Fibroblast of the conjunctiva (primary cell): ENCODE measurements at places on chromosomes 4 and X.

- DNase-seq: no peak
Measured at GRCh38 chr4:108053251-108053711, 63.6 kb downstream of the HADH start.

GRCh38 chr4:13653766-13654161 is 26.2 kb upstream of the BOD1L1 start:
- DNase-seq: no peak

- DNase-seq: peak; percentile 12
Measured at GRCh38 chr4:106676173-106676921, 307.8 kb upstream of the GIMD1 start.

DNA sequence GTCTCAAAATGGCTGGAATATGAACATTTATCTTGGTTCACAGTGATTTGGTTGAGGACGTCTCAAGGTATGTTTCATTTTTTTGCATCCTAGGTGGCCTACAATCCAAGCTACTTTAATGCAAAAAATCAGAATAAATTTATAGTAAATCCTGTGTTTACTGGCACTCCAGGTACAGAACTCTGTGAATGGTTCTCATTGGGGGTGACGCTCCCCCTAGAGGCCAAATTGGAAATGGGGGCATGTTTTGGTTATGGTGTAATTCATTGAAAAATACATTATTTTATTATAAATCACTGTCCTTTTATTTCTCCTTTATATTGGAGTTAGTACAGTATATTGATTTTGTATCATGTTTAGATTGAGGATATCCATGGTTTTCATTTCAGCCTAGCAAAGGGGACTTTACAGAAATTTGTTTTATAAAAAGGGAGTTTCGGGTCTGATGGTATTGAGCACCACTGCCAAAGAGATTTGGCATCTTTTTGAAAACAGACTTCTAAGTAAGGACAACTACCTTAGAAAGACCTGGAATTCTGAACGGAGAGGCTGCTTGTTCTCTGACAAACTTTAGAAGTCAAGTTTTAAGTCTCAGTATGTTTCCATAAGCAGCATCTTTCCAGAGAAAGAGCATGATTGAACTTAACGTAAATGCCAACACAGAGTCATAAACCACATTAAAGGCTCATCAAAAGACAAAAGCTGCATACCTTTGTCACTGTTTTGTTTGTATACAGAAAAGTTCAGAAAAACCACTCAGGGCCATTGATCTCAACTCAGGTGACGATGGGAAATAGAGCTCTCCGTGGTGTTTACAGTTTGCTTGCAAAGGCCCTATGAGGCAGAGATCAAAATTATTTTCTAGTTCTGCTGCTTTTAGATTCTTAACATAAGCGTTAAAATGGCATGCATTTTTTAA is 19.4 kb downstream of the MTM1 start:
- DNase-seq: peak; percentile 6

DNA sequence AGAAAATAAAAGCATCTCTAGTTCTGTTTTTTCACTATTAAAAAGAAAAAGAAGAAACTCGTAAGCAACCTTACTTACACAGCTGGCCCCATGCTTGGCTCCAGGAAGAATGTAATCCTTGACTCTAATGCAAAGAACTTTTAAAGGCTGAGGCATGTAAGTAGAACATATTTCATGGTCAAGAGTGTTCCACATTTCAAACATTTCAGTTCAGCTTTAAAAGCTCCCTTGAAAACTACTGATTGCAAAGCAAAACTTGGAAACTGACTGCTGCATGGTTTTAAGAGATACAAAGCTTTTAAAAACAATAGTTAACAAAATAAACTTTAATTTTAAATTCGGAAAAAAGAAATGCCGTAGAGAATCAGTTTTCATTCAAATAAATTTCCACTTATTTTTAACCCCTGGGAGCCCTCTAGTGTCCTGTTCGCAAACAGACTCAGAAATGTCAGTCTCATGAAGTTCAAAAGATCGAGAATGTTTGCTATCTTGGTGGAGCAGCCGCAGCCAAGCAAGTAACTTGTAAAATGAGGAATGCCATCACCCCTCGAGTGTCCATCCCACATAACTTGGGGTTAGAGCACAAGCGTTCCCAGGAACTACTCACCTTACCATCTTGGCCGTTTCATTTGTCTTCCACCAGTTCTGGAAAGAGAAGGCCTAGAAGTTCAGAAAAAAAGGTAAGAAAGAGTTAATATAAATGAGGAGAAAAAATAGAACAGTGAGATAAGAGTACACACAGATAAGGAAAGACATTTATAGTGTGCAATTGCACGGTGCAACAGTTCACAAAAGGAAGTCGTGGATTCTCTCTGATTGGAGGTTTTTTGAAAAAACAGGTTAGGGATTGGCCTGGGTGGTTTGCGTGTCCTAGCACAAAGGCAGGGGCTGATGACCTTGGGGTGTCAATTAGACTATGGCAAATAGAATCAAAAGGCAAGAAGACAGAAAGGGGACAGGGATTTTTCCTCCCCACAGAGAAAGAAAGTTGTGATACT is at the start of gene GASK1B:
GASK1B (minus strand) TSS at position 765 of the 998 bp plus-strand sequence. CDS start 1,650 bp downstream, outside the sequence.
- DNase-seq: peak; percentile 42

DNA sequence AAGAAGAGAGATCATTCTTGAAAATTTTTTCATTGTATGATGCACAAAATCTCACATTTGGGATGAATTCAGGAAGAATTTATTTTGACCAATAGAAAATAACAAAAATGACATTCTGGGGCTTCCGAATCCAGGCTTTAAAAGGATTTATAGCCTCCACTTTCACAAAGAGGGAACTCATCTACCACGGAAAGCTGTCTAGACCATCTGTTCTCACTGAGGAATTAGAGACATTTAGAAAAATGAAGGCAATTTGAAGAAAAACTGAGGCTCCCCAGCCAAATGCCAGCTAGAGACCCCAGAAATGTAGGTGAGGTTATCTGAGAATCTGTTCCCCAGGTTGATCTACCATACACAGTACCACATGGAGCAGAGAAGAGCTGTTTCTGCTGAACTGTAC is 464.3 kb downstream of the TMA16 start:
- no peak for DNase-seq

DNA sequence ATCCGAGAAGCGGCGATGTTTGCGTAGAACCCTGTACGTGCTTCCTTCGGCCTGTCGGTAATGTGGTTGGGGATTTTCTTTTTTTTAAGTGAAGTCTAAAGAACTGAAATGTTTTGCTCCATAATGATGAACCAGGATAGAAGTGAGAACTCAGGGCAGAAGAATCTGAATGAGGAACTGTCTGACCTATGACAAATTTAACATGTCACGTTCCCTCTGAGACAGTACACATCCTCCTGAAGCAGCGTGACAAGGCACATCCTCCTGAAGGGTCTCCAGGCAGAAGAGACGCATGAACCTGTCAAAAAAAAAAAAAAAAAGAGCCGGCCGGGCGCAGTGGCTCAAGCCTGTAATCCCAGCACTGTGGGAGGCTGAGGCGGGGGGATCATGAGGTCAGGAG is 6.2 kb downstream of the CSF2RA start:
- no peak for DNase-seq

DNA sequence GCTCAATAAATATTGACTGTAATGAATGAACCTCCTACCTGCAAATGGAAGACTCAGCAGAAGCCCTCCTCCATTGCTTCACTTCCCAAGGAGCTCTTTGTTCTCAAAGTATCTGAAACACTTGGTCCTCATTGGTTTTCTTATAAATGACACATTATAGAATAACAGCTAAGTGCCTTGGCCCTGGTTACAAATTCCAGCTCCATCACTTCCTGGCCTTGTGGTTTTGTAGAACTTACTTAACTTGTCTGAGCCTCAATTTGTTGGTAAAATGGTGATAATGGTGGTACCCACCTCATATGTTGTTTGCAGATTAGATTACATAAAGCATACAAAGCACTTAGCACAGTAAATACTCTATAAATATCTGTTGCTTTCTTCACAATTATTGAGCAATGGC is 25.2 kb upstream of the SMIM20 start:
- no peak for DNase-seq

- no peak for DNase-seq
Measured at GRCh38 chrX:17606231-17606630, 131.1 kb upstream of the SCML1 start.

GRCh38 chr4:46554760-46555465 is 165.0 kb upstream of the GABRA2 start:
- DNase-seq: no peak

DNA sequence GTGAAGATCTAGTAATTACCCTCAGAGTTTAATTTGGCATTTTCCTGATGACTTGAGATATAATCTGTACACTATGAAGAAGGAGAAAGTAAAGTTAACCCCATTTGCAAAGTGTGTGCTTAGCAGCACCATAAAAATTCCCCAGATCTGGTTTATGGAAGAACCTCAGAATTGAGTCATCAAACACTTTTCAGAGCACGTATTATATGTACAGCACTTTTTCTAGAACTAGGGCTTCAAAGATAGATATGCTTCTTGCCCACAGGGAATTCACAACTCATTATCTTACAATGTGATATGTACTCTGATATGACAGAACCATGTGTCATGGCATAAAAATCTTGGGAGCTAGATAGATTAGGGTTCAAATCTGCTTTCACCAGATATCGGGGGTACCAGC is 150.9 kb downstream of the SLC10A7 start:
- no peak for DNase-seq

GRCh38 chrX:154378059-154378798 is 866 bp upstream of the EMD start:
- no peak for DNase-seq

DNA sequence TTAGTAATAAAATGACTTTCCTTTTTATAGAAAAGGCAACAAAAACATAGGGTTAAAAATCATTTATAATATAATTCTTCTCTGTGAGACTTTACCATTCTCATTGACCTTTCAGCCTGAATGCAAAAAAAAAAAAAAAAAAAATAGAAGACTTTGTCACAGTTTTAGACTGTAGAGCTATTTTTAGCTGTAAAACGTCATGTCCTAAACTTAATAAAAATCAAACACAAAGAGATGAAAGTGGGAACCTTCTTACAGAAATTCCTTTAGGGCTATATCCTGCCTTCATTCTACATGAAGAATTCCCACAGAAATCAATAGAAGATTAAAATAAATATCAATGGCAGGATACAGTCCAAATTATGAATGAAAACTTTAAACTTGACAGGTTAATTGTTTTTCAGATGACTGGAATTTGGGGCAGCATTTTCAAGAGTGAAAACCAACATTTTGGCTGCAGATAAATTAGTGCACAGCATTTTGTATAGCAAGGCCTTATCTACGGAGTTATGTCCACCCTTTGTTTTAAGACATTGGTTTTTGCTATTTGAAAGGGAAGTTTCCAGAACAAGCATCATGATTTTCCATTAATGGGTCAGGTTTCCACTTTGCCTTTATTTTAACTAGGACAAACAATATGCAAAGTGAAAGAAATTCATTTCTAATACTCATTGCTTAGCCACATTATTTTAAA is 219.5 kb downstream of the SPCS3 start:
- no peak for DNase-seq

GRCh38 chr4:143437937-143438336 is 75.6 kb upstream of the SMARCA5 start:
- DNase-seq: no peak

DNA sequence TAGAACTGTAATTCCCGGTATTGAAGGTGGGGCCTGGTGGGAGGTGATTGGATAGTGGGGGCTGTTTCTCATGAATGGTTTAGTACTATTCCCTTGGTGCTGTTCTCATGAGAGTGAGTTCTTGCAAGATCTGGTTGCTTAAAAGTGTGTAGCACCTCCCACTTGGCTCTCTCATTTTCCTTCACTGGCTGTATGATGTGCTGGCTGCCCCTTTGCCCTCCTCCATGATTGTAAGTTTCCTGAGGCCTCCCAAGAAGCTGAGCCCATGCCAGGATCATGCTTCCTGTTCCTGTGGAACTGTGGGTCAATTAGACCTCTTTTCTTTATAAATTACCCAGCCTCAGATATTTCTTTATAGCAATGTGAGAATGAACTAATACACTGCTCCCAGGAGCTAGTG is 8.7 kb downstream of the ANXA10 start:
- DNase-seq: no peak

GRCh38 chr4:118850488-118851173 is 14.7 kb upstream of the SEC24D start:
- no peak for DNase-seq

- DNase-seq: no peak
Measured at GRCh38 chrX:120380699-120381098, 18.8 kb downstream of the ATP1B4 start.

GRCh38 chrX:39645178-39645895 is 452.4 kb downstream of the BCOR start:
- peak; percentile 78 for DNase-seq

DNA sequence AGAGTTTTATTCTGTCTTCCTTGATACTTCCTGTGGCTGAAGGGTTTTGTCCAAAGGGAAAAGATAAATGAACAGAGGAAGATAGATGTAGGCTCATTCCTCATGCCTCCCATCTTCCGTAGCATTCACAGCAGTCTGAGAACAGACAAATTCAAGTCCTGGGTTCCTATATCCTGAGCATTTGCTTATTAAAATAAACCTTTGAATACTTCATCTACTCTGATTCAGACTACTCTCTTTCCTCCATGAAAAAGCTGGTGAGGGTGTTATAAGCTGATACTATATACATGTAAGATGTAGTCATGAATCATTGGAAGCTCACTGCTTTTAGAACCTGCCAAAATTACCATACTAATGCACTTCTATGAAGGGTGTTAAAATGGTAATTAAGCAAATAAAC is 61.2 kb downstream of the GAB1 start:
- DNase-seq: no peak

DNA sequence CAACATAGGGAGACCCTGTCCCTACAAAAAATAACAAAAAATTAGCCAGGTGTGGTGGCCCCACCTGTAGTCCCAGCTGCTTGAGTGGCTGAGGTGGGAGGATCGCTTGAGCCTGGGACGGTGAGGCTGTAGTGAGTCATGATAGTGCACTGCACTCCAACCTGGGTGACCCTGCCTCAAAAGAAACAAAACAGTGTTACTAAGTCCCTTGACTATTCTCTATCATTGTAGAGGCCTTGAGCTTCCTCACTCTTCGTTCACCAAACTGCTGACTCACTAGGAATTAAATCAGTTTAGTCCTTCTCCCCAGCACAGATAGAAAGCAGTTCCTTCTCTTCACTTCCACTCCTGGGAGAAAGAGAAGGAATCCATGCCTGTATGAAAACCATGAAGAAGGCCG is 14.5 kb downstream of the CDS1 start:
- DNase-seq: no peak

DNA sequence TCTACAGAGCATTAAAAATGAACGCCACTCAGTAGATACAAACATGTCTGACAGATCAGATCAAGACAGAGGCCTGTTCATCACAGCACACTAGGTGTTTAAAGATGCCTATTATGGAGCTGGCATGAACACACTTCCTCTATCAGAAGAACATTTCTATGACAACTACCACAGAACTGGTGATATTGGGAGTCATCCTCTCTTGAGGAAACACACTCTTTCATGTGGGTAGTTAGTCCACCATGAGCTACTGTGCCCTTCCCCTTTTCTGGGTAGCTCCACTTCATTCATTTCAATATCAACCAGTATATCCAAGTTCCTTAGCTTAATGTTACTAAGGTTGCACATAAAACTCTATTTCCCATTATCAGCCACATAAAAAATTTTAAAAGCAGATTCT is 46.7 kb downstream of the MAOB start:
- DNase-seq: no peak

GRCh38 chr4:69484011-69484410 is 11.7 kb downstream of the UGT2B4 start:
- no peak for DNase-seq
